GM04504 (cell line): ENCODE measurements at places on chromosomes 7 and 10.

DNA sequence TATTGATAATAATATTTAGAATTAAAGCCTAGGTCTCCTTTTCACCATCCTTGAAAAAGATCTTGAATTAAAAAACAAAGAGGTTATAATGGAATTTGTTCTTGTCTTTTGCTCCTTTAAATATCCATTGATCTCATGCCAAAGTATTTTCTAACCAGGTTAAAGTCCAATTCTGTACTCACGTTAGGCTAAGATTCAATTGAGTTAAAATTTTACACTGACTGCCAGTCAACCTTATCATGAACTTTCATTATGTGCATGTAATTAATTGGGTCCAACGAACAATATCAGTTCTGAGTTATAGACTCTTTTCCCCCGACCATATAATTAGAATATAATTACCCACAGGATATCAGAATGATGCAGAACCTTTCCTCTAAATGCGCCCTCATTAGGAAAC, 266.6 kb downstream of the DGKB start:
- no peak for DNase-seq

- no peak for DNase-seq
Observed at GRCh38 chr7:22667562-22668239, 59.3 kb upstream of the IL6 start.

- no peak for DNase-seq
Observed at GRCh38 chr7:5173496-5173895, 16.5 kb upstream of the WIPI2 start.

- DNase-seq: no peak
Observed at GRCh38 chr7:23285657-23286646, 13.2 kb upstream of the MALSU1 start.

DNA sequence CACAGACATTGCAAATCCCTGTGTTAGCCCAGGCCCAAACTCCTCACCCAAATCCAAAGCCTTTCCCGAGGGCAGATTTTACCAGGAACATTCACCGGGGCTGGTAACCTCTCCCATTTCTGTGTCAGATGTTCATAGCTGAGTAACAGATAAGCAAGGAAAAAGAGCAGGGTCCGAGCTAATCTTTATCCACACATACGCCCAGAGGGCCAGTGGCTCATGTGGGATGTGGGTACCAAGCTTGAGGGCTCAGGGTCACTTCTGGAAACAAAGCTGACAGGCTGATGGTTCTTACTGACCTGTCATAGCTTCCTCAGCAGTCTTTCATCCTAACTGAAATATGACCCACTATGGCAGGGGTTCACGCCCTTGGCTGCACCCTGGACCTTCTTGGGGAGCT, 39.8 kb downstream of the HBP1 start:
- DNase-seq: no peak

- peak; percentile 40 for DNase-seq
Observed at GRCh38 chr7:46156086-46156485, 235.0 kb upstream of the IGFBP3 start.

DNA sequence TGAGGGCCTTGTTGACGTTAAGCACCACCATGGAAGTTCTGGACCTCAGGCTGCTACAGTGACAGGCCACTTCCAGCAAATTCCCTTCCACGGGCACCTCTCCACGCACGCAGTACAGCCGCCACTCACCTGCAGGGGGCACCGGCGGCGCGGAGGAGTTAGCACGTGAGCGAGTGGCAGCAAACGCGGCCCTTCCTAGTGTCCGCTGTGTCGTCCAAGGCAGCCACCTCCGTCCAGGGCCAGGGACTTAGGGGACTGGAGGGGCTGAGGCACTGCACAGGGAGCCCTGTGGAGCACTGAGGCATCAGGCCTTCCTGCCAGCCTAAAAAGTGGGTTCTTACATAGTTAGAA, 164.4 kb downstream of the SVIL start:
- no peak for DNase-seq

DNA sequence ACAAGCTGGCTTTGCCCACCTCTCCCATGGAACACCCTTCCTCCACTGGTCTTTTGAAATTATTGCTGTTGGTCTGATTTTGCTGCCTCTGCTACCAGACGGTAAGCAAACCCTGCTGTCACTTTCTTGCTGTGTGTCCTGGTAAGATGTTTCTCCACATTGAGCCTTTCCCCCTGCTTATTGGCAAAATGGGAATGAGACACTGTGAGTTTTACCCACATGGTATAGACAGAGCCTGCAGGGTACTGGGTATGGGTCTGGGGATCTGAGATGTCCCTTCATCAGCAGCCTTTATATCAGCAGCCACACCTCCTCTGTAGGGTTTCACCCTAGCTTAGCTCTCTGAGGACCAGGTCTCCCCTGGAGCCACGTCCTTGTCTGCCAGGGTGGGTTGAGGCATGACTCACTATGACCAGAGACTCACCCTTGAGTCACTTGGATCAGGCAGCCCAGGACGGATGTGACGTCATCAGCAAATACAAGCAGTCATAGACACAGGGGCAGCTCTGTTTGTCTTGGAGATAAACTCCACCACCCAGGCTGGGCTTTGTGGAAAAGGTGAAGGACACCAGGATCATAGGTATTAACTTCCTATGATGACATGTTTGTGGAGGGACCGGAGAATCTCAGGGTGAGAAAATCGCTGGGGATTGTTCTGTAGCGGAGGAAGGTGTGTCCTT, 17.9 kb upstream of the BAIAP2L1 start:
- DNase-seq: peak; percentile 87

GRCh38 chr7:11702938-11703337, 129.1 kb downstream of the THSD7A start:
- DNase-seq: no peak

GRCh38 chr7:70006261-70006920, 408.1 kb downstream of the AUTS2 start:
- no peak for DNase-seq

DNA sequence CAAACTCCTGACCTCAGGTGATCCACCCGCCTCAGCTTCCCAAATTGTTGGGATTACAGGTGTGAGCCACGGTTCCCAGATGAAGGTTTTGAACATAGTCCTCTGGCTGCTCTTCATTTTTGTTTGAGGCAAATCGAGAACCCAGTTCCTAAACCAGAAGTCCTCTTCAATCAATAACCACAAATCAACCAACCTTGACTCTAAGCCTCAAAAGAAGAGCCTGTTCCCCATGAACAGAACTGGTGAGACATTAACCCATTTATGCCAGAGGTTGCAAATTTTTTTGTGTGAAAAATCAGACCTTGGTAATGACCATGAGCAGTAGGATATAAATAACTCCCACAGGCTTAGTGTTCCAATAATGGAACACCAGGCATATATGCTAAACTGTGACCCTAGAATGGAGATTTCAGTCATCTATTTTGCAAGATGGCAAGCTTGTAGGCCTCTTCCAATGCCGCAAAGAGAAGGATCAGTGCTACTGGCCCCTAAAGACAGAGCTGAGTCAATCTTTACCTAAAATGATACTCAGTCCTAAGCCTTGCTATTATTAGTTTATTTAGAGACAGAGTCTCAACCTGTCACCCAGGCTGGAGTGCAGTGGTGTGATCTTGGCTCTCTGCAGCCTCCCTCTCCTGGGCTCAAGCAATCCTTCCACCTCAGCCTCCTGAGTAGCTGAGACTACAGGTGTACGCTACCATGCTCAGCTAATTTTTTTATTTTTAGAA, 15.9 kb downstream of the KPNA7 start:
- DNase-seq: no peak

DNA sequence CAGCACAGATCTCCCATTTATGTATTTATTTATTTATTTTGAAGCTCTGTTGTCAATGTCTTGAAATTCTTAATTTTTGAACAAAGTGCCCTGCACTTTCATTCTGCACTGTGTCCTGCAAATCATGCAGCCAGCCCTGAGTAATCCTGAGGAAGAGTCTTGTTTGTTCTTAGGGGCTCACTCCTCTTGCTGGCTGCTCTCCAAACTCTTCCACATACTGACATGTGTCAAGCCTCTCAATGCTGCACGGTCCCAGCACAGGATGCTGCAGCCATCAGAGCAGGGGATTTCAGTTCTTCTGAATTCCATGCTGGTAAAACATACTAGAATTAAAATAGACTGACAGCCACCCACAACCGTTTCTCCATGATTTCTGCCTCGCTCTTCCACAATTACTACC, 207.2 kb downstream of the PARD3 start:
- DNase-seq: no peak

GRCh38 chr7:73577627-73578341, 595 bp downstream of the TBL2 start:
- no peak for DNase-seq

- no peak for DNase-seq
Observed at GRCh38 chr10:79239275-79239779, 107.9 kb upstream of the PPIF start.

GRCh38 chr10:11806706-11807105, 16.4 kb upstream of the PROSER2 start:
- no peak for DNase-seq

GRCh38 chr7:21542891-21543527, at the start of gene DNAH11:
TSS of gene DNAH11 (plus strand) at chr7:21543039. CDS start at chr7:21543246, 207 bp downstream.
- DNase-seq: no peak

- DNase-seq: no peak
Observed at GRCh38 chr7:68707958-68708357, 890.3 kb upstream of the AUTS2 start.

DNA sequence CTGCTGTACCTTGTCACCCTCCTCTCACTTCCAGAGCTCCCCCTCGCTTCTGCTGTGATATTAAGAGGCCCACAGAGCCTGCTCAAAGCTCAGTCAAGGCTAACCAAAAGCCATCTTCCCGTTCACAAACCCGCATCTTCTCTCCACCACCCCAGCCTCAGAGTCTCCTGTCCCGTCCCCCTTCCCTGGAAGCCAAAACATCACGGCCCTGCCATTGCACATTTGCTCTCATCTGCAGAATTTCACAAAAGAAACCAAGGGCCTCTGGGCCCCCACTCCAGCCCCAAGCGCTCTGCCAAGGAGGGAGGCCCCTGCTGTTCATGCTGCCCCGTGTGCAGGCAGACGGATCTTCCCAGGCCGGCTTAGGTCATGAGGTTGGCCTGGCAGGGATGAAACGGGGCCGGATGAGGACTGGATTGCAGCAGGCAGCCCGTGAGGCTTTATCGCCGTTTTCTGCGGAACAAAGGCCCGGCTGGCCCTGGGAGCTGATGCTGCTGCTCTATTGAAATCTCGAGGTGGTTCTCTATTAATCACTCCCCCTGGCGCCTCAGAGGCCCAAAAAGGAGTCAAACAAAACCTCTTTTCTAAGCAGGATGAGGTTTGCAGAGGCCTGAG, 31.6 kb upstream of the FOXK1 start:
- DNase-seq: no peak

DNA sequence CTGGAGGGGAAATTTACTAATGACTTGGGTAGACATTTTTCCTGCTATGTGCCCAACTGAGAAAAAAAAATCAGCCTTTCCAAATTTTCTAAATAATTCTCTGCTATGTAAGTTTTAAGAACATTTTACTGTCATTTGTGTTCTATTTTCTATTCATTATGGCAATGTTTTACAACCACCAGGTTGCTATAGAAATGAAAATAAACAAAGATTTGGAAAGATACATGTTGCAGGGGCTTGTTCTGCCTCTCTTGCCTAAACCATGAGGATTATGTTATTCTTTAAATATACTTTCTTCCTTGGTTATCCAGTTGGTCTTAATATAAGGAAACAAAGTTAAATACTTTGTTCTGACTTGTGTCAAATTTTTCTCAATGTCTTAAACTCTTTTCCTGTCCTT, 257.2 kb downstream of the TWIST1 start:
- no peak for DNase-seq

- DNase-seq: no peak
Observed at GRCh38 chr10:84837877-84838276, 509.5 kb downstream of the CCSER2 start.

DNA sequence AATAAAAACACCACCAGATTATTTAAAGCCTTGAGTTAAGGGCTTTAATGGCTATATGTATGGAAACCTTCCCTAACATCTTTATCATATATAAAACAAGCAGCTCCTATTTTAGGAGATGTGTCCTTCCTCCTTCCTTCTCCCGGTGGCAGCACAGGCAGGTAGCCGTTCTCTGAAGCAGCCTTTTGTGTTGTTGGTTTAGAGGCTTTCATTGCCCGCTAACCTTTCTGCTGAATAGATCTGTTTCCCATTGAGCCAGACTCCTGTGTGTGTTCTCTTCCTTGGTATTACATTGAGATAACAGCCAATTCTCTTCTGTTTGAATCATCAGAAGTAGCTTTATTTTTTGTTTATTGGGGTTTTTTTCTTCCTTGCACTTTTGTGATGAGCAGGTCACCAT, 131.3 kb downstream of the CACNB2 start:
- no peak for DNase-seq

DNA sequence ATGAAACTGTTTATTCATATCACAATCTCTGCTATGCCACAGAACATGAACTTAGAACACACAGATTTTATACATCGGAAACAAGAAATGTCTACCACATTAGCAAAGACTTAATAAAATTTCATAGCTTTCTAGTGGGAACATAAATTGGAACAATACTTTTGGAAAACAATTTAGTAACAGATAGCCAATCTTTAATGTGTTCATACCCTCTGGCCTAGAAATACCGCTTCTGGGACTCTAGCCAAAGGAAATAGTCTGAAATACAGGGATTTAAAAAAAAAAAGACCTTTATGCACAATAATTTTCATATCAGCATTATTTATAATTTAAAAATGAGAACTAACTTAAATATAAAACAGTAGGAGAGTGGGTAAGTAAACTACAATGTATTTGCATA, 168.5 kb downstream of the PLXNA4 start:
- DNase-seq: no peak

- no peak for DNase-seq
Observed at GRCh38 chr10:7248148-7248547, 162.7 kb downstream of the SFMBT2 start.

DNA sequence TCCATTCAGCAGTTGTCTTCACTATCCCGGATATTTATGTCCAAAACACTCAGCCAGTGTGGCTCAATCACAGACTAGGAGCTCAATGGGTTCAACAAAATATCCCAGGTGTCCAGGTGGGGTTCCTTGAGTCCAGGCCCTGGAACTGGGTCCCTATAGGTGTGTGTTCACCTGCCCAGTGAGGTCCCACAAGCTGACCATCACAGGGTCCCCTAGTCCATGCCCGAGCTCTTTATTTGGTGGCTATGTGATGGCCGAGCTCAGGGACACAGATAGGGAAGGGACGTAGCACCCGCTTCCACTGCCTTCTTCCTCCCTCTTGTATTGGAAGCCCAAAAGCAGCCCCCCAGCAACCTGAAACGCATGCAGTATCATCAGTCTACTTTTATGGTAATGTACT, 78.9 kb upstream of the DDC start:
- DNase-seq: no peak

- no peak for DNase-seq
Observed at GRCh38 chr7:136685501-136686173, 182.8 kb upstream of the CHRM2 start.

GRCh38 chr7:142760071-142760642, 10.6 kb upstream of the PRSS2 start:
- no peak for DNase-seq

GRCh38 chr10:30396698-30397097, 37.3 kb upstream of the MAP3K8 start:
- no peak for DNase-seq

GRCh38 chr10:124701435-124701834, 42.7 kb downstream of the FAM53B start:
- no peak for DNase-seq
